ENCODE measurements at places on chromosomes 2 and 18.

DNA sequence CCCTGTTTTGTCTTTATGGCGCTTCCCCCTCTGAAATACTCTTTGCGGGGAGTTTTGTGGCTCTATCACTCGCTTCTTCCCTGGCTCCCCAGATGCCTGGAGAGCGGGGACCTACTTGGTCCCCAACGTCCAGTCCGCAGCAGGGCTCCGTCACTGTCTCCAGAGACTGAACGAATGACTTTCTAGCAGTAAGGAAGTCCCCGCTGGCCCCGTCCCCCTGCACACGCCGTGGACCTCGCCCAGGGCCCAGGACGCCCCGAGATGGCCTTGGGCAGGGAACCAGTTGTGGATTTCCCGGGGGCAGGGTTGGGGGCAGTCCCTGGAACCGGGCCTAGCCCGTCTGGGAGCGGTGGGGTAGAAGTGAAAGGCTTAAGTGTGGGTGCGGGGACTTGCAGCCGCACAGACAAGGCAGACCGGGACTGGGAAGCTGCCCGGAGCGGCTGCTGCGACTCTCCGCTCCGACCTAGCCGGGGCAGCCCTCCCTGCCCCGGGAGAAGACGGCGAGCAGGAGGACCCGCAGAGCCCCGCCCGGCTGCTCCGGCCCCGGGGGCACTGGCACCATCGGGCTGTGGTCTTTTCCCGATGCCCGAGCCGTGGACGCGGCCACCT, 821 bp upstream of the EPHA4 start:
- DNase-seq = peak; percentile 29

DNA sequence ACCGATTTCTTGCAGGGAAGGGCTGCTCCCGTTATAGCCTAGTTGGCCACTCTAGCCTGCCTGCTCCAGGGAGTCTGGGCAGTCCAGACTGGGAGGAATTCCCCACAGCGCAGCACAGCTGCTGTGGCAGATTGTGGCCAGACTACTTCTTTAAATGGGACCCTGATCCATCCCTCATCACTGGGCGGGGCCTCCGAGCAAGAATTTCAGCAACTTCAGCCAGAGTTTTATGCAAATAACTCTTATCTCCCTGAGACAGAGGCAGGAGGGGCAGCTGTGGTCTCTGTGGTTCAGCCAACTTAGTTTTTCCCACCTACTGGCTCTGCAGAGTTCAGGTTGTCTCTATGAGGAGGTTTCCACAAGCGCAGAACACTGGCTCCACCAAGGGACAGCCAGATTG, 1583.2 kb downstream of the SUCLG1 start:
- DNase-seq = no peak

DNA sequence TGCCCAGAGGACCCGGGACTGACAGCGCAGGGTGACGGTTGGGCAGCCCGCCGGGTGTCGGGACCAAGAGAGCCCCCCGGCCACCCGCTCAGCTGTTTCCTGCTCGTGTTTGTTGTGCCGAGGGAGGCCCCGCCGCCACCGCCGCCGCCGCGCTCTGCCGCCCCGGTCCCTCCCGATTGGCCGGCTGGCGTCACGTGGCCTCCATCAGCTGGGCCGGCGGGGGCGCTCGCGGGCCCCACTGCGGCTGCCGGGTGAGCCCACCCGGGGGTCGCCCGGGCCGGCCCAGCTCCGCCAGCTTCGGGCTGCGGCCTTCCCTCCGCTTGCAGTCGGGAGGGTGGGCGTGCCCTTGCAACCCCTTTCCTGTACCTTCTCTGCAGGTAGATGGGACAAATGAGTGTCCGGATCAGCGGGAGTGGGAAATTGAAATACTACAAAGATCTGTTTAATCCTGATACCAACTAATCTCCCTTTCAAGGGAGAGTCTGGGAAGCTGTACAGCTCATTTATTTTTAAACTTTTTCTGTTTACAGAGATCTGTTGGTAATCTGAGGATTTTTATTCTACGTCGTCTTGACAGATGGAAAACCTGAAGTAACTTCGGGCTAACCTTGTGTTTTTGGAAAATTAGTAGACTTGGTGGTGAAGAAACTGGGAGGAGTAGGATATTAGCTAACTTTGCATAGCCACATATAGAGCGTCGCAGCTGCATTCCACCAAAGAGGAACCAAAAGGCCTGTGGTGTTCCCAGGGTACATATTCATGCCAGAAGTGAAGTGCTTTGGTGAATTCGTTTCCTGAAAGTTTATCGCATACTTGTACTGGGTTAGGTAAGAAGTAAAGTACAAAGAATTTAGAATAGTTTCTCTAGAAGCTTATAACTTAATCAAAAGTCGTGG, 1.2 kb downstream of the YPEL5 start:
- peak; percentile 88 for DNase-seq

- no peak for DNase-seq
Measured at GRCh38 chr18:41967680-41968079, 12.6 kb downstream of the PIK3C3 start.

GRCh38 chr2:143579456-143579855, 450.2 kb downstream of the ARHGAP15 start:
- no peak for DNase-seq

- peak; percentile 56 for DNase-seq
Measured at GRCh38 chr18:55300936-55301531, 287.0 kb downstream of the TCF4 start.

- DNase-seq = no peak
Measured at GRCh38 chr2:18268400-18268799, 292.1 kb downstream of the RDH14 start.

Data from BE2C (cell line).